ENCODE measurements at places on chromosomes 12 and 14. TPM values are rescaled to one million over a fixed set of nuclear protein-coding genes. Genes with fewer than 3 reads are reported as not detected.

RTL1 gene
- total RNA-seq: not detected

- DNase-seq: no peak
Measured at GRCh38 chr12:94545935-94546771, 86.5 kb upstream of the CEP83 start.

- DNase-seq: no peak
Measured at GRCh38 chr14:99820702-99821331, 27.6 kb downstream of the EML1 start.

- DNase-seq: no peak
Measured at GRCh38 chr12:3227076-3227975, 150.1 kb downstream of the TSPAN9 start.

MAP3K9 gene
- total RNA-seq: 3.5 TPM

DNA sequence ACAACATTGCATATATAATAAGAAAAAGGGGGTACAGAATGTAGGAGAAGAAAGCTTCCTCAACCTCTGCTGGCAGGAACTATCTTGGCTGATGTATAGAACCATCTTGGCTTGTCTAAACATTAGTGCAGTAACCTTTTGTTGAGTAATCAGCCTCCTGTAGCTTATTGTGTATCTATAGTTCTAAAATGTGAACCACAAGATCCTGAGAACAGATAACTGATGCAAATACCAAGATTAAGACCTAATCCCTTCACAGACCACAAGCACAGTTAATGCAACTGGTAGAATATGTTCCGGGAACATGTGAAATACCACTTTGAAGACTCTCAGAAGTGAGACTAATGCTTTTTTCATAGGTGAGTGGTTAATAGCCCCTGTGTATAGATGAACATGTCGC lies 50.7 kb upstream of the KCNC2 start:
- no peak for DNase-seq

GRCh38 chr12:10068644-10069043 lies 30.1 kb downstream of the CLEC1A start:
- no peak for DNase-seq

DNA sequence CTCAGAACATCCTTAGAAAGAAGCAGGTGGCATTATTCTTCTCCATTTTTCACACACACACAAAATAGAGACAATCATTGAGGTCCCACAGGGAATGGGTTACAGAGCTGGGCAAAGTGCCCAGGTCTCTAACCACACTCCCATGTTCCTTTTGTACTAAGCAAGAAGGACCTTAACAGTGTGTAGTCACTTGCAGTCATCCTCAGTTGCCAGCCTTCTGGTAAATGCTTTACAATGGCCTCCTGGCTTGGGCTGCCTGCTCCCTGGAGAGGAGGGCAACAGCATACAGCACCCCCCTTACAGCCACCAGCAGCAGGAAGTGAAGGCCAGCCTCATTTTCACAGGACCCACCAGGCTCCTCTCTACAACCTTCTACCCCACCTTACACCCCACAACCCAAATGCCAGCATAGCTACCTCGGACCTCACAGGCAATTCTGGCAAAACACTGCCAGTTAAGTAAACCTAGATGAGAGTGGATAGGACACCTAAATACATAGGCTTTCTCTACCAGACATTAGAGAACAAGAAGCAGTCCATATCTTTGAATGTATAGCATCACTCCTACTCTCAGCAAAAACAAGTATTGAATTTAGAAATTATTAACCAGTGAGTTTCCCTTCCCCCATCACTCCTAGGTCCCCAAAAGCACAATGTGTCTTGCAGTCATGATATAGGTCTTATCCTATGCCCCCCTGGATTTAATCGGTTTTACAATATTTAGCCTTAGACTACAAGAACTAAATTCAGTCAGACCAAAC lies 88.1 kb downstream of the PPP2R5E start:
- DNase-seq: no peak

OR4E2 gene
- not detected for total RNA-seq

IL26 gene
- 8.1 TPM for total RNA-seq

- no peak for DNase-seq
Measured at GRCh38 chr12:44667461-44667860, 208.7 kb downstream of the NELL2 start.

MYO1H gene
- not detected for total RNA-seq

GRCh38 chr14:104299993-104300761 lies 161.8 kb downstream of the KIF26A start:
- DNase-seq: no peak

WNT1 gene
- total RNA-seq: 0.24 TPM

- DNase-seq: no peak
Measured at GRCh38 chr14:66596241-66596985, 88.5 kb downstream of the GPHN start.

DNA sequence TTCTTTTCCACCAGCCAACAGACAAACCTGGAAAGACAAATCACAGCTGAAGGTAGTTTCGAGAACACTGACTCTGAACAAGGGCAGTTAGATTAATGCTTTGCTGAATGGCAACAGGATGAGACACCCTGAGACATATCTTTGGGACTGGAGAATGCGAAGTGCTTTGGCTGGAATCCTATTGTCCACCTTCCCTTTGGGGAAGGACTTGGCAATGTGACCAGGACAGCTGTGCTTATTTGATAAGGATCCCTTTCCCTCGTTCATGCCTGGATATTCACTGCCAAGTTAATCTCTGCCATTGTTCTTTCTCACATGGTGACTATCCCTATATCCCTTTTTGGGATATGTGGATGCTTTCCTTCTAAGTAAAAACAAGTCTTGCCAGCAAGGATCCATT lies 537.1 kb upstream of the SEL1L start:
- no peak for DNase-seq

KRT71 gene
- not detected for total RNA-seq

DNA sequence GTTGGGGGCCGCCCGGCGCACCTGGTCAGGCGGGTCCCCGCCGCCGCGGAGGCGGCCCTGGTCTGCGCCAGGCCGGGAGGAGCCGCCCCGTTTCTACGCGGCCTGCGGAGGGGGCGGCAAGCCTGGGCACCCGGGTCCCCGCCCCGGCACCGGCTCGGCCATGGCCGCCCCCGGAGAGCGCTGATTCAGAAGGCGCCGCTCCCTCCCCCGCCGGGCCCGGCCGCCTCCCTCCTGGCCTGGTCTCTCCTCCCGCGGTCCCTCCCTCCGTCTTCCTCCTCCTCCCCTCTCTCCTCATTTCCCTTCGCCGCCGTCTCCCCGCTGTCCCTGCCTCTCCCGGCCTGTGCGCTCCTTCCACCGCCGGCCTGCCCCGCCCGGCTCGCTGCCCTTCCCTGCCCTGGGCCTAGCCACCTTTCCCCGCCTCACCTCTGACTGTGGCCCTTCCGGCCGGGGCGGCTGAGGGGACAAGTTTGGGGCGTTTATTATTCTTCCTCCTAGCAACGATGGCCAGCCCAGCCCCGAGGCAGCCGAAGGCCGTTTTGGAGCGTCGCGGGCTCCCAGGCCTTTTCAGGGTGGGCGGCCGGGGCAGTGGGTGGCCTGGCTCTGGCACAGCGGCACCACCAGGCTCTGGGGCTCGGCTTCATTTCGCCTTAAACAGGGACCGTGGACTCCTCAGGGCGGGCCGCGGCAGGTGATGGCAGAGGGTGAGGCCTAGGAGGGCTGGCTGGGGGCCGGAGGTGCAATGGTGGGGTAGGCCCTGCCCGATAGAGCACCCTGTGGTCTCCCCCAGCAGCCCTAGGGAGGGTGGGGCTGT lies 768 bp downstream of the CEP170B start:
- no peak for DNase-seq

DNA sequence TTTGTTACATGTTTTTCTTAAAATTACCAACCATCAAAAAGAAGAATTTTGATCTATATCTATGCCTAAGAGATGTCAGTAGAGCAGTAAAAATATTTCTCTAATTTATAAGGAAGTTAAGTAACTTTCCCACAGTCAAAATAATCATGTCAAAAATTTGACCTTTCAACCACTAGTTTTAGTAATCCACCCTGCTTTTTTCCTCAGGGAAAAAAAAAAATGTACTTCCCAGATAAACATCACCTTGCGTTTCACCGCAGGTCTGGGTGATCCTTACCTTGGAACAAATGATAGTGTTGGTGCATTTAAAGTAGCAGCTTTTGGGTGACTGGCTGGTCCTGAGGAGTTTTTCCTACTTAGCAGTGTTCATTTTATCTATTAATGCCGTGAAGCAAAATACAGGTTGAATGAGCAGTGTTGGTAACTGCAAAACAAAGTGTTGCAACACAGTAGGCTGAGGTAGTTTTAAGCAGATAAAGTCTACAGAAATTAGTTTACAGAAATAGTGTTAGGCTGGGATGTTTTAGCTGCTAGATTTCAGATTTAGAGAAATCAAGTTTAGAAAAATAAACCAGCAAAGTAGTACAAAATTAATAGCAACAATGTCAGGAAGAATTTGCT lies 137.2 kb upstream of the DNM1L start:
- no peak for DNase-seq

GRCh38 chr14:58662018-58662417 lies 24.3 kb downstream of the DACT1 start:
- DNase-seq: no peak

CCDC197 gene
- not detected for total RNA-seq

DNA sequence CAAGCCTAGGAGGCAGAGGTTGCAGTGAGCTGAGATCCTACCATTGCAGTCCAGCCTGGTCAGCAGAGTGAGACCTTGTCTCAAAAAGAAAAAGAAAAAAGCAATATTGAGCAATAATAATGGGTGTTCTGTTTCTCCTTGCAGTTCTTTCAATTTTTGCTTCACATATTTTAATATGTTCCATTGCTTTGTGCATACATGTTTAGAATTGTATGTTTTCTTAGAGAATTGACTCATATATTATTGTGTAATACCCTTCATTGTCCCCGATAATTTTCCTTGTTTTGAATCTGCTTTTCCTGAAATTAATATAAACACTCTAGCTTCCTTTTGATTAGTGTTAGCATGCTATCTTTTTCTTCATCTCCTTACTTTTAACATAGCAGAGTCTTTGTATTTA lies 138.4 kb upstream of the NPAS3 start:
- no peak for DNase-seq

DNA sequence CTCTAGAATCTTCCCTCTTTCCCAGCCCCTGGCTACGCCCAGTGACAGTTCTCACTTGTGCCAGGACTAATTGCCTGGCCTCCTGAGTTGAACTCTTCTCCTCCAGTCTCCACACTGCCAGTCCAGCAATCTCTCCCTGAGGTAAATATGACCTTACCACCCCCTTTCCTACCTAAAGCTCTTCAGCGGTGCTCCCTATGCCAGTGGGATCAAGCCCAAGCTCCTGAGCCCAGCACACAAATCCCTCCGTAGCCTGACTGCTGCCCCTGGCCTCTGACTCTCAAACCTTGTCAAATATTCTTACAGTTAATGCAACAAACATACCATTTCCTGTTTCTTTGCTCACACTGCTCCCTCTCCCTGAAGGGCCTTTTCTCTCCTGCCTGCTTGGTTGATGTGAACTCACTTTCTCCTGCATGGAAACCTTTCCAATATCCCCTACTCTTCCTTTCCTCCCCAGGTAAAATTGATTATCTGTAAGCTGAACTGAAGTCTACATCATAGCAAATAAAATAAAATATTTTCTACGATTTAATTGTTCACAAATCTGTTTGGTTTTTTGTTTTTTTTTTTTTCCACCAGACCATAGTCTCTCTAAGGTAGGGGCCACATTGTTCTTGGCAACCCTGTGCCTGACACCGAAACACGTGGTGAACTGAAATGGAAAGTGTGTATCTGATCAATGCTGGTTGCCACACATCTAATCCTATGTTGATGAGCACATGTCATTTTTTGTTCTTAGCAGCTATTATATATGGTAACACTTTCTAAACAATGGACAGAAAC lies 147.5 kb downstream of the SLC38A6 start:
- no peak for DNase-seq

All from activated T-helper 1 cell treated with anti-CD3 and anti-CD28 coated beads, Interleukin-12 subunit alpha, Interleukin-12 subunit beta, Interleukin-2, Interleukin-4 antibody, amounts not matched to agents 30 ng/mL and 10 ng/mL and 1 ng/mL, durations not matched to agents 14 hours and 24 hours and 36 hours (primary cell).